ENCODE measurements at places on chromosomes 7 and 10. TPM values are rescaled to one million over a fixed set of nuclear protein-coding genes. Genes with fewer than 3 reads are reported as not detected.

The TMEM273 gene
- 1.9 TPM for total RNA-seq

The SPDYE8 gene
- total RNA-seq, result not detected

The MYO1G gene
- 1.0 TPM for total RNA-seq

The CFAP69 gene
- total RNA-seq, result 1.7 TPM

The MMP21 gene
- total RNA-seq, result 0.20 TPM

The SYT15B gene
- total RNA-seq, result 0.83 TPM

The GARIN1A gene
- total RNA-seq, result 0.38 TPM

The EFCAB10 gene
- total RNA-seq, result not detected

The MEST gene
- total RNA-seq, result 44.4 TPM

The OLAH gene
- total RNA-seq, result not detected

The LIPA gene
- 53.8 TPM for total RNA-seq

The COL17A1 gene
- 0.13 TPM for total RNA-seq

The GPR26 gene
- not detected for total RNA-seq

The IQCE gene
- 5.7 TPM for total RNA-seq

The PNLIPRP2 gene
- 0.88 TPM for total RNA-seq

The ACSM6 gene
- not detected for total RNA-seq

The RASA4B gene
- 2.9 TPM for total RNA-seq

The SLC39A12 gene
- total RNA-seq, result 0.08 TPM

The CTNNA3 gene
- total RNA-seq, result 1.5 TPM

The CFAP70 gene
- total RNA-seq, result 2.8 TPM

The AUTS2 gene
- 26.1 TPM for total RNA-seq

The FKBP6 gene
- not detected for total RNA-seq

The RBM48 gene
- total RNA-seq, result 4.9 TPM

The ADIRF gene
- total RNA-seq, result 79.3 TPM

The TUBB8 gene
- not detected for total RNA-seq

The MLXIPL gene
- total RNA-seq, result 457 TPM

The ERVW-1 gene
- not detected for total RNA-seq

The EBF3 gene
- total RNA-seq, result not detected

The CHRM2 gene
- 0.96 TPM for total RNA-seq

The CACNA2D1 gene
- total RNA-seq, result 0.91 TPM

The PIK3AP1 gene
- 35.7 TPM for total RNA-seq

The PMPCB gene
- total RNA-seq, result 41.8 TPM

The LIPF gene
- total RNA-seq, result not detected

The EZH2 gene
- 2.5 TPM for total RNA-seq

The SORCS1 gene
- 0.10 TPM for total RNA-seq

The LOXL4 gene
- total RNA-seq, result 0.55 TPM

The GATAD1 gene
- total RNA-seq, result 12.5 TPM

The PRPF18 gene
- 8.8 TPM for total RNA-seq

The ANXA8 gene
- total RNA-seq, result 1.7 TPM

The ADAM12 gene
- total RNA-seq, result not detected

The CXCL12 gene
- 50.3 TPM for total RNA-seq

The NEBL gene
- total RNA-seq, result 1.2 TPM

The AASS gene
- total RNA-seq, result 84.2 TPM

Data from left lobe of liver (tissue), 2 donors.